ENCODE measurements at places on chromosomes 12 and 14.

DNA sequence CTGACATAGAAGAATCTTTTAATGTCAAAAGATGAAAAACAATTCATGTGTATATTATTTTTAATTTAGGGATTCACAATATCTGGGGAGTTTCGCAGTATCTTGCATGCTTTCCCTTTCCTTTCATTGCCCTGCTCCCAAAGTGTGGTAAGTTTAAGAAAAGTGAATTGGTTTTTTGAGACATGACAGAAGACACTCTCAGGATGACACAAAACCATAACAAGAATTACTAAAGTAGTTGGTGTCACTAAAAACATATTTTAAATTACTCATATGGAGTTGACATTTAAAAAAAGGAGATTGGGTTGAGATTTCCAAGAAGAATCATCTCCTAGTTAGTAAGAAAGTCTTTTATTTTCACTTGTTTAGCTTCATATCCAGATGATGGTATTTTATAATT is 5.1 kb upstream of the PCNX1 start:
- DNase-seq = no peak

GRCh38 chr12:32448586-32448985 is 49.2 kb downstream of the FGD4 start:
- no peak for DNase-seq

- DNase-seq = no peak
Observed at GRCh38 chr14:31934767-31935266, 142.3 kb upstream of the ARHGAP5 start.

DNA sequence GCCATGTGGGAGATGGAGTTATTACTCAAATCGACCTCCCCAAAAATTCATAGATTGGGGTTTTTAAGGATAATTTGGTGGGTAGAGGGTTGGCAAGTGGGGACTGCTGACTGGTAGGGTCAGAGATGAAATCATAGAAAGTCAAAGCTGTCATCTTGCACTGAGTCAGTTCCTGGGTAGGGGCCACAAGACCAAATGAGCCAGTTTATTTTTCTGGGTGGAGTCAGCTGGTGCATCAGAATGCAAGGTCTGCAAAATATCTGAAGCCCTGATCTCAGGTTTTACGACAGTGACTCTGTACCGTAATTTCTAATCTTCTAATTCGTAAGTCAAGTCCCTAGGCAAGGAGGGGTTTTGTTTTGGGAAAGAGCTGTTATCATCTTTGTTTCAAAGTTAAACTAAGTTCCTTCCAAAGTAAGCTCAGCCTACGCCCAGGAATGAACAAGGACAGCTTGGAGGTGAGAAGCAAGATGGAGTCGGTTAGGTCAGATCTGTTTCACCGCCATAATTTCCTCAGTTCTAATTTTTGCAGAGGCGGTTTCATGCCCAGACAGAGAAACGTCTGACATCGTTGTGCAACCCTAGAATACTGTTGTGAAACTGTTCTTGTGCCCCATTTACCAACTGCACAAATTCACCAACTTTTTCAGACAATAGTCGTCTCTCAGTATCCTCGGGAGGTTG is 104.5 kb upstream of the SFSWAP start:
- no peak for DNase-seq

- no peak for DNase-seq
Observed at GRCh38 chr14:19873178-19873577, 1.8 kb upstream of the OR4K2 start.

DNA sequence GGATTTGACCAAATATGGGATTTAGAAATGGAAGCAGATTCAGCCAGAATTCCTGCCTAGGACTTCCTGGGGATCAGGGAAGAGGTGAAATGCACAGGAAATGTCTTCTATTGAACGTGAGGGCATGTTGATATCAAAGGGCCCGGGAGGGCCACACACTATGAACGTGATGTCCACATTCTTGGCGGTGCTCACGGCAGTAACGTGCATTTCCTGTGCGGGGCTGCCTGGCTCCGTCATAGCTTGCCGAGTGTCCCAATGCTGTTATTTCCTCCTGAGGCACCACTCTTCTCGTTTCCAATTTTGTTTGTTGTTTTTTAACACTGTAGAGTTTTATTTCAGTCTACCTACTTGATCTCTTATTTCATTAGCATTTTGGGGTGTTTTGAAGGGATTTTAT is 67.3 kb downstream of the ZNF664 start:
- DNase-seq = no peak

- DNase-seq = no peak
Observed at GRCh38 chr12:27551172-27551840, 27.3 kb downstream of the PPFIBP1 start.

DNA sequence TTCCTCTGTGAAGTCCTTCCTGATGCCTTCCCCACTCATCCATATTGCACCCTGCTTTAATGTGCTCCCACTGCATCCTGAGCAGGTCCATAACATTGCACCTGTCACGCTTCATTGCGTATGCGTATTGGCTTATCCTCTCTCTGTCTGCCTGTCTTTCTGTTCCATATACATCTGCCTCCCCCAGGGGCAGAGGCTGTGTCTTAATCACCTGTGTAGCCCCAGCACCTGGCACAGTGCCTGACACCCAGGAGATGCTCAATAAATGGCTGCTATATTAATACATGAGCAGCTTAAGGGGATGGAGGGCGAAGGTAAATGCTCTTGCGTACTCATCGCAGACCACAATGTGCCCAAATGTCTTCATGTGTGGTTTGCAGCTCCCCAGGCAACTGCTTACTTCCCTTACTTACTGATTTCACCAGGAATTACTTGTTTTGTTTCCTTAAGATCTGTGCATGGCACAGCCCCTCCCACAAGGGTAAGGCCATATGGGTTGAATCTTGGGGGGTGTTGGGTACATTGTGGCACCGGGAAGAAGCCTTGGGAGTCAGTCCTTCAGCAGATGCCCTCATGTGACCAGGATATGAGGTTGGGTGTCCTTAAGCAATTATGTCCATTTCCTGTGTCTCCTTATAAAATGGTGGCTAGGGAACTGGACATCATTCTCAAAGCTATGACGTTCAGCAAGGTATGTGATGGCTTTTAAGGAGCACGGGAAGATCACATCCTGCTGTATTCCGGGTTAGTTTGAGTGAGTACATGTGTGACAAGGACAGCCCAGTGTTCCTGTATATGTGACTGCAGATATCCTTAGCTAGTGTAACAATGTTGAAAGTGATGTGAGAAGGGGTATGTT is 848 bp upstream of the CPNE6 start:
- DNase-seq = no peak

DNA sequence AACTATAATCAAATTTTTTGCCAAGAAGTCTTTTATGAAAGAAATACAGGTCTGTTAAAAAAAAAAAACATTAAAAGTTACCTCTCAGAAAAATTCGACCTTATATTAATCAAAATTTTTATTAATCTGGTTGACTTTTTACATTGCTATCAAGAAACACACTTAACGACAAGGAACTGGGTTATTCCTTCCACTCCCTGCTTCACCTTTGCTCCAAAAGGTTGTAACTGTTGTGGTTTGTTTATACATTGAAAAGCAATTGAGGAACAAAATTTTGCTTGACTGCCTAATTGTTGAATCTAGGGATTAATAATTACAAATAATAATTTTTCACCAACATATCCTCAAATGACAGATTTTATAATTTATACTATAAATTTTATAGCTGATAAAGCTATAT is 28.4 kb downstream of the TSPAN8 start:
- no peak for DNase-seq

GRCh38 chr12:110600254-110600653 is 13.7 kb upstream of the TCTN1 start:
- no peak for DNase-seq
